ENCODE measurements at places on chromosomes 11 and 22.

GRCh38 chr11:63518548-63518947, 12.7 kb downstream of the LGALS12 start:
- no peak for DNase-seq

GRCh38 chr11:121351083-121351630, 58.6 kb downstream of the SC5D start:
- no peak for DNase-seq

DNA sequence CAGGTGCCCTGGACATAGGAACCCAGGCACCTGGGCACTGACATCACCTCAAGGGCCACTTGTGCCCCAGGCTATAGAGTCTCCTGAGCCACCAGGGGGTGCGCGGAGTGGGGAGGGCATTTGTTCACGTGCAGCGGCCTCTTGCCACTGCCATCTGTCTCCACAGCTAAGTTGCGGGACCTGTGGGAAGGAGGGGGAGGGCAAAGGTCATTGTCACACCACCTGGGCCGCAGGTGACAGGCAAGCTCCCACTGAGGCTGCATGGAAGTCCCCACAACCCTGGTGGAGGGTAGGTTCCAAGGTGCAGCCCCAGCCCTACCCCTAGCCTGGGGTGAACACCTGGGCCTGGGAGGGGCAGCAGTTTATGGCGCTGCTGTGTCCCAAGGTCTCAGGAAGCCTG, 79.5 kb downstream of the PIWIL3 start:
- no peak for DNase-seq

DNA sequence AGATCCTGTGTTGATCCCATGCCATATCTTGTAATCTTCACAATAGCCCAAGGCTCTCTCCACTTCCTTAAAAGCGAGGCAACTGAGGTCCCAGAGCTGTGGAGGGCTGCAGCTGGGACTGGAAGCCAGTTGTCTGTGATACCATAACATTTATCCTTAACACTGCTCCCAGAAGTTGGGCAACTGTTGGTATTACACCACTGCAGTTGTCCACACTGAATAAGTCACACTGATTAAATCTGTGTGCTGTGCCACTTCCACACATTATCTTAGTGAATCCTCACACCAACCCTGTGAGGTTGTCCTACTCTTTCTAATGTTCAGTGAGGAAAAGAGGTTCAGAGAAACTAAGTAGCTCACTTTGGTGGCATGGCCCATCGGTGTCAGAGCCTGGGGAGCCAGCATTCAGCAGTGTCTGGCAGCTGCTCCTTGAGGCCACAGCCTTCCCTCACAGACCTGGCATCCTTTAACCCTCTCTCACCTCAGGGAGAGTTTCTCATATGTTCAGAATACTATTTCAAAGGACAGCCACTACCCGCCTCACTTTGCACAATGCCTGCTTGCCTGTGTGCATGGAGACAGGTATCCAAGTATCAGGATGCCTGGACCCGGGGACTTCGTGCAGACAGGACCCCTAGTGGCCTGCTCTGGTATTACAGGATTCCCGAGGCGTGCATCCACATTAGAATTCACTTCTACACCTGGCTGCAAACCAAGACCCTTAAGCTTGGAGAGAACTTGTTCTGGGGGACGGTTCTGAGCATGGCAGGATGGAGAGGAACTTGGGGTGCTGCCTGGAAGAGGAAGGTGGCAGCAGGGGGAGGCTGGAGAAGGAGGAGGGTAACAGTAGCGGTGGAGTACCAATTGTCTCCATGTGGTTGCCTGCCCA, 221.9 kb upstream of the TBCEL start:
- peak; percentile 22 for DNase-seq

GRCh38 chr11:59839615-59840014, 5.7 kb downstream of the CBLIF start:
- DNase-seq = no peak

GRCh38 chr22:24695561-24696511, 78.7 kb downstream of the PIWIL3 start:
- no peak for DNase-seq

DNA sequence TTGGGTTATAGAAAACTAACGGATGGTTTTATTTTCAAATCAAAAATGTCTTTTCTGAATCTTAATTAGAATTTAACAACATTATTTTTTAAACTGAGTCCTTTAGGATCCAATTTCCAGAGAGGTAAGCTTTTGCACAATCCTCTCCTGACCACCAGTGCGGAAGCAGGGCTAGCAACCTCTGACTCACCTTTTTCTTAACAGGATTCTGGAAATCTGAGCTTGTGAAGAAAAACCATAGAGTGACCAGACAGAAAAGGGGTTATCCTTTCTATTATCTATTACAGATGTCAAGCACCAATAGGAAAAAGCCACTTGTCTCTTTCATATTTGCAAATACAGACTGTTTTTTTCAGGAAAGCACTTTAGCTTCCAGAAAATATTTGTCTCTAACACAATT, 25.3 kb downstream of the ALG9 start:
- DNase-seq = no peak

- no peak for DNase-seq
Observed at GRCh38 chr11:68141246-68142027, 20.2 kb upstream of the CHKA start.

Measured in stimulated activated naive CD4-positive, alpha-beta T cell treated with Interleukin-2 at 50 U/mL for 16 hours (primary cell).